ENCODE measurements at places on chromosomes 5 and 9.

DNA sequence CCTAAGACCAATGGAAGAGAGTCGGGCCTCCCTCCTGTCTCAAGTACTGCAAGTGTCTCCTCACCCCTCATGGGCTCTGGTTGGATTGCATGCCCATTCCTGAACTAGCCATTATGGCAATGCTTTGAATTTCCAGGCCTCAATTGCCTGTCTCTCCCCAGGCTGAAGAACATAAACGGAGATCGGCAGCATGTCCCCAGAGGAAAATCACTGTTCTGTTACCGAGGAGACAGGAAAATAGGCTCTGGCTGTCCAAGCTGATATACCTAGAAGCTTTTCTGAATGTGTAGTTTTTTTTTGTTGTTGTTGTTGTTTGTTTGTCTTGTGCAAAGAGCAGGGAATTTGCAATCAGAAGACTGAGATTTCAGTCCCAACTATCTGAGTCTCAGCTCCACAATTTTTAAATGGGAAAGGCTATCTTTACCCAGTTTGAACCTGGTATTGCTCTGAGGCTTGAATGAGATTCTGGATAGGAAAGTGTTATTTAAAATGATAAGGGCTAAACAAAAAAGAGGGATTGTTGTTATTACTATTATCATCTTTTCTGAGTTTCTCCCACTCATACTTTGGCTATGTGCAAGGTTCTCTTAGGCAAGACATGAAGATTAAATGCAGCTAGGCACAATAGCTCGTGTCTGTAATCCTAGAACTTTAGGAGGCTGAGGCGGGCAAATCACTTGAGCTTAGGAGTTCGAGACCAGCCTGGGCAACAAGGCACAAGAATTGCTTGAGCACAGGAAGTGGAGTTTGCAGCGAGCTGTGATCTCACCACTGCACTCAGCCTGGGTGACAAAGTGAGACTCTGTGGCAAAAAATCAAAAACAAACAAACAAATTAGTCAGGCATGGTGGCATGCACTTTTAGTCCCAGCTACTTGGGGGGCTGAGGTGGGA is 77.2 kb upstream of the KLF9 start:
- DNase-seq: no peak

DNA sequence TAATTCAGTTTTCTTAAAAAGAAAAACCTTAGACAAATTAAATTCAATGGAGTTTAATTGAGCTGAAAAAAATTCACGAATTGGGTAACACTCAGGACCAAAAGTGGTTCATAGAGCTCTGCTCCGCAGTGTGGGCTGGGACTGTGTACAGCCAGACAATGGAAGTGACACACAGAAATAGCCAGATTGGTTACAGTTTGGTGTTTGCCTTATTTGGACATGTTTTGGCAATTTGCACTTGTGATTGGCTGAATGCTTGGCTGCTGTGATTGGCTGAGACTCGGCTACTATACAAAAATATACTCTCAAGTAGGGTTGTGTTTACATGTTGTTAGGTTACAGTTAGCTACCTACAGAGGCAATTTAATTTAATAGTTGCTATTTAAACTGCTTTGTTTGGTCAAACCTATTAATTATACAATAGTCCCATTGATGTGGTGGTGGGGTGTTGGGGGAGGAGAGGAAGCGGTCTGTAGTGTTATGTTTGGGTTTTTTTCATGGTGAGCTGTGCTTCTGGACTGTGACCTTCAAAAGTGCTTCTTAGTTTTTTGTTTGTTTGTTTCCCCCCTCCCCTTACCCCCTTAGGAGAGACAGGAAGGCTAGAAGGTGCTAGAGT is 95.2 kb downstream of the CNTLN start:
- DNase-seq: no peak

GRCh38 chr5:160158087-160158486 is 38.8 kb upstream of the PWWP2A start:
- no peak for DNase-seq

DNA sequence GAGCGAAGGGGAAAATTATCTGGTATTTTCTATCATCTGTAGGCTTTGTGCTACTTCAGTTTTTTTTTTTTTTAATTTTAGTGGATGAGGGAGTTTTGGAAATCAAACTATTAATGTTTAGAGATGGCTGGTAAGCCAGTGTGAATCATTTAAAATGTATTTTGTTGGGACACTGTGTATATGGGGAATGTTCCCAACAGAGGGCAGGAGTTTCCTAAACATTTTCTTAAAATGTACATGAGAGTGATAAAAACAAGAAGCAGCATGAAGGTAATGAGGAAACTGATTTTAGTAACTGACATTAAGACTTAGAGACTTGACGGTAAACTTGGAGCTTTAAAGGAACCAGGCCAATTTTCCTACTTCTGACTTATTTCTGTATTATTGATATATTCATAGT is 68.2 kb upstream of the ITGA2 start:
- DNase-seq: no peak

GRCh38 chr9:107938801-107939386 is 449.3 kb upstream of the KLF4 start:
- no peak for DNase-seq

DNA sequence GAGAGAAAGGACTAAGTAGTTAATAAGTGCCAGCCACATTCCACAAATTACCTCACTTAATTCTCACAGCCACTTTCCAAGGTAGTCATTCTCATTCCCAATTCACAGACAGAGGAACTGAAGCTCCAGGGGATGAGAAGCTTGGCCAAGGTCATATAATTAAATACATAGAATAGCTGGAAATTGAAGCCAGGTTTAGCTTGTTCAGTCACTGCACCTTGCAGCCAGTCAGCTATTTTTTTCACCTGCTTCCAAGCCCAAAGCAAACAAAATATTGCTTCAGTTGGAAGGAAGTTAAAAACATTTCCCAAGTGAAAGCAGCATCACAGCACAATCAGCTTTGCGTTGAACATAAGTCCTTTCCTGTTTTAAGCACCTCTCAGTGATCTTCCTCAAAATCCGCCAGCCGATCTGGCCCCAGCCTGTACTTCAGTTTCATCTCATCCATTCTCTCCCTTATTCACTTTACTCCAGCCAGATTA is 4.8 kb downstream of the ALDH1A1 start:
- DNase-seq: no peak

- no peak for DNase-seq
These were observed 243.9 kb downstream of the ICE1 start for GRCh38 chr5:5666369-5666768.

- DNase-seq: no peak
These were observed 443.4 kb upstream of the TRPC7 start for GRCh38 chr5:136808756-136809155.

DNA sequence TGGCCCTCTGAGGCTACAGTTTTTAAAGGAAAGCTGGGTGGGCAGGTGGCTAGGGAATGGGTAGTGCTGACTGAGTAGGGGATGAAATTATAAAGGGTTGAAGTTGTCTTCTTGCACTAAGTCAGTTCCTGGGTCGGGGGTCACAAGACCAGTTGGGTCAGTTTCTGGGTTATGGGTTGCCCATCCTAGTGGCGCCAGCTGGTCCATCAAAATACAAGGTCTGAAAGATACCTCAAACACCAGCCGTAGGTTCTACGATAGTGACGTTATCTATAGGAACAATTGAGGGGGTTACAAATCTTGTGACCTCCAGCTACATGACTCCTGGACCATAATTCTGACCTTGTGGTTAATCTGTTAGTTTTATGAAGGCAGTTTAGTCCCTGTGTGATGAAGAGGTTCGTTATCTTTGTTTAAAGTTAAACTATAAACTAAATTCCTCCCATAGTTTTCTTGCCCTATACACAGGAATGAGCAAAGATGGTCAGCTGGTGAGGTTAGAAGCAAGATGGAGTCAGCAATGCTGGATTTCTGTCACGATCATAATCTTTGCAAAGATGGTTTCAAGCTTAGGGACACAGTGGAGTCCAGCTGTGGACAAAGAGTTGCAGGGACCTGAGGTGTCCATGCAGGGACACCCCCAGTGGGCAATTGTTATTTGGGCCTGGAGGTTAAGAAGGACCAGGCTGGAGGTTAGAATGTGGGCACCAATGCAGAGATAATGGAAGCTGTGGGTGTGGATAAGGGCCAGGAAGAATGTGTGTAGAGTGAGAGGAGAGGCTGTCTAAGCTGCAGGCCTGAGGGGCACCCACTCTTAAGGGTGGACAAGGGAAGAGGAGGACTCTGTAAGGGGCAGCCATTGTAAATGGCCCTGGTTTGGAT is 14.0 kb upstream of the CREBRF start:
- DNase-seq: no peak
